ENCODE measurements at places on chromosomes 16 and 17. TPM values are rescaled to one million over a fixed set of nuclear protein-coding genes. Genes with fewer than 3 reads are reported as not detected.

FASN gene
- total RNA-seq = 15.3 TPM

DDX28 gene
- total RNA-seq = 10.0 TPM

TSPAN10 gene
- total RNA-seq = 1.4 TPM

KRT20 gene
- not detected for total RNA-seq

ASGR1 gene
- 1.3 TPM for total RNA-seq

SPATA22 gene
- total RNA-seq = 0.28 TPM

DNA sequence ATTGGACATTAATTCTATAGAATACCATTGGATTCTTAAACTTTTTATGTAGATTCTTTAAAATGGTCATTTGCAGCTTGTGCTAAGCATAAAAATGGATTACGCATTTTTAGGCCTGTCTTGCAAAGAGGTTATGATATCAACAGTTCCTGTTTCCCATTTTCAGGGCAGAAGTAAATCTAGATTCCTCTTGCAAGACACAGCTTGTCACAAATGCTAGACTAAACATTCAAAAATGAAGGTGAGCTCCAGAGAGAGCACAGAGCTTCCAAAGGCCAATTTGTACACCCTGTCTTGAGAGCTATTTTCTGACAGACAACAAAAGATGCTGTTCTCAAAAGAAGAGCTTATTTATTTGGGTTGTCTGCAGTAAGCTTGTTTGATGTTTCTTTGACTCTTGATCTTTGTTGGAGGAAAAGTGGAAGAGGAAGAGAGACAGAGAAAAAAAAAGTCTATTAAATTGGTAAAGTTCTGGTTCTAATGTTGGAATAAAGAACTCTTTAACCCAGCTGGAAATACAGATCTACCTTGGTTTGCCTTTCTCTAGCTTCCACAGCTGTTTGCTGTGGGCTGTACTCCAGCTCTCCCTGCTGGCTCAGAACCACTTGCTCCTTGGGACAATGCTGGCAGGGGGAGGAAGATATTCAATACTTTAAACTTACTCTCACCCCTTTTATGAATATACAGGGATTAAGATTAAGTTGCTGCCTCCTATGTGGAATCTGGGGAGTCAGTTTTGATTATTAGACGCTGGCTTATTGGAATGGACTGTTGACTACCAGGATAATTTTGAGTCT, 651.8 kb downstream of the CDH11 start:
- no peaks in the 10 kb centered on the region for H3K4me1 ChIP-seq
- H3K4me3 ChIP-seq = no peak overlapping the region

GRCh38 chr16:77840673-77841501, 52.5 kb downstream of the VAT1L start:
- H3K27me3 ChIP-seq = no peaks in the 10 kb centered on the region
- peak; percentile 85 for DNase-seq
- H3K27ac ChIP-seq = peak overlapping the region; percentile 57
- peaks cover 20% of the 10 kb centered on the region for H3K4me1 ChIP-seq

- H3K4me3 ChIP-seq = no peak overlapping the region
- H3K4me1 ChIP-seq = peaks cover 66% of the 10 kb centered on the region
- peak; percentile 82 for DNase-seq
- no peaks in the 10 kb centered on the region for H3K27me3 ChIP-seq
- peak overlapping the region; percentile 58 for H3K27ac ChIP-seq
Measured at GRCh38 chr17:77433385-77434135, 292.8 kb downstream of the SEC14L1 start.

DNA sequence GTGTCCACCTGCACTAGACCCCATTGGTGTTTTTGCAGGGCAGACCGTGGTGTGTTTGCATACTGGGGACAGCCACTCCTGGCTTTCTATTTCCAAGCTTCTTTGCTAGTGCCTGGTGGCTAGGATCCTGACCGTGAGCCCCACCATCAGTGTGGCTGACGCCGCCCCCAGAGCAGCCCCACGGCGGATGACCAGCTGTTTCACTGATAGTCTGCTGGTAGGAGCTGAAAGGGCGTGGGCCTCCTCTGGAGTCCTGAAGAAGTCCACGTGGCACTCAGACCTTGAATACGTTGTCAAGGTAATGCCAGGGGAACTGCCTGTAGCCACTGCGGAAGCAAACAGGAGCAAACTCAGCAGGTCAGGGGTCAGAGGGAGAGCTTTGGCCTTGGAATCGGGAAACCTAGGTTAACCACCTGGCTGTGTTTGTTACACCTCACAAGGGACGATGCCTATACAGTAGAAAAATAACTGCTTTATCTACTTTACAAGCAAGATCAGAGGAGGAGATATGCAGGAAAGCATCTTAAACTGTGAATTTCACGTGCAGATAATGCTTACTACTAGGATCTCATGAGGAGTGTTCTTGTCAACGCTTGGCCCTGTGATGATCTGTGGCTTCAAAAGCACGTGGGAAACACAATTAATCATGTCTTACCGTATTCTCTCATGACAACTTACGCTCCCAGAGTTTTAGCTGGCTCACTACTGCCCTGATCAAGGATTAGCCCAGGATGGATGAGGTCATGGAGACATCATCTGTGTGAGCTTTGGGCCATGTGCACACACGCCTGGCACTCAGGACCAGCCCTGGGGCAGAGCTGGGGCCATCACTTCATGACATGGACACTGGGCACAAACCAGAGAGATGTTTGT, 30.3 kb downstream of the ALDH3A2 start:
- no peak overlapping the region for H3K4me3 ChIP-seq
- no peak for DNase-seq
- H3K27ac ChIP-seq = no peak overlapping the region
- H3K27me3 ChIP-seq = peaks cover 6% of the 10 kb centered on the region
- no peaks in the 10 kb centered on the region for H3K36me3 ChIP-seq

DNA sequence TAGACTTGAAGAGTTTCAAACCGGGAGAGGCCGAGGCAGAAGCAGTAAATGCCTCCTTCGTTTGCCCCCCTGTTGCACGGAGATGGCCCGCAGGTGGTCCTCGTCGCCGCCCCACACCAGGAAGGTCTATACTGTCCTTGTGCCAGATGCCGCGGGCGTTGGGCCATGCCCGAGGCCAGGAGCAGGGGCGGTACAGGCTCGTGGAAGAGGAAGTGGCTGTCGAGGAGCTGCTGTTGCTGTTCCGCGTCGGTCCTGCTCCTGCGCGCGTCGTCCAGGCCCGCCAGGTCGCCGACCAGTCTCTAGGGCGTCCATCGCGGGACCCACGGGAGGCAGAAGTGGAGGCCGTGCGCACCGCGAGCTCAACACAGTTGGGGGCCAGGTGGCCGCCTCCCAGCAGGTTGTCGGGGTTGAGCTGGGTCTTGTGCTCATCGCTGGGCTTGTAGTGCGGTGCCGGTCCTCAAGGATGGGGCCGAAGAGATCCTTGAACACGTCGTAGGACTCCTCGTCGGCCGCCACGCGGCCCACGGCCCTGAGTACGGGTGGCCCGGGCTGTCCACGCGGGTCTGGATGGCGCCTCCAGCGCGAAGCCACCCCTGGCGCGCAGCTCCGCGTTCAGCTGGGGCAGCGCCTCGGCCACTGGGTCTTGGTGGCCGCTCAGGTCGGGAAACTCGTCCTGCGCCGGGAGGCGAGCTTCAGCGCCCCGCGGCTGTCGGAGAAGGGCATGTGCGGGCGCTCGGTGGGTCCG, 13.1 kb upstream of the C16orf87 start:
- peaks cover 2% of the 10 kb centered on the region for H3K4me1 ChIP-seq
- H3K27ac ChIP-seq = no peak overlapping the region
- H3K36me3 ChIP-seq = no peaks in the 10 kb centered on the region
- no peak for DNase-seq

- DNase-seq = no peak
- no peak overlapping the region for H3K27ac ChIP-seq
- H3K36me3 ChIP-seq = no peaks in the 10 kb centered on the region
- H3K4me1 ChIP-seq = no peaks in the 10 kb centered on the region
- H3K4me3 ChIP-seq = no peak overlapping the region
Measured at GRCh38 chr16:1433756-1434155, 2.9 kb downstream of the PERCC1 start.

- peaks cover 14% of the 10 kb centered on the region for H3K36me3 ChIP-seq
- H3K27ac ChIP-seq = no peak overlapping the region
- no peak for DNase-seq
- H3K27me3 ChIP-seq = no peaks in the 10 kb centered on the region
- H3K4me3 ChIP-seq = peak overlapping the region; percentile 56
- peaks cover 4% of the 10 kb centered on the region for H3K4me1 ChIP-seq
Measured at GRCh38 chr17:44346064-44346844, 1.2 kb downstream of the GRN start.

DNA sequence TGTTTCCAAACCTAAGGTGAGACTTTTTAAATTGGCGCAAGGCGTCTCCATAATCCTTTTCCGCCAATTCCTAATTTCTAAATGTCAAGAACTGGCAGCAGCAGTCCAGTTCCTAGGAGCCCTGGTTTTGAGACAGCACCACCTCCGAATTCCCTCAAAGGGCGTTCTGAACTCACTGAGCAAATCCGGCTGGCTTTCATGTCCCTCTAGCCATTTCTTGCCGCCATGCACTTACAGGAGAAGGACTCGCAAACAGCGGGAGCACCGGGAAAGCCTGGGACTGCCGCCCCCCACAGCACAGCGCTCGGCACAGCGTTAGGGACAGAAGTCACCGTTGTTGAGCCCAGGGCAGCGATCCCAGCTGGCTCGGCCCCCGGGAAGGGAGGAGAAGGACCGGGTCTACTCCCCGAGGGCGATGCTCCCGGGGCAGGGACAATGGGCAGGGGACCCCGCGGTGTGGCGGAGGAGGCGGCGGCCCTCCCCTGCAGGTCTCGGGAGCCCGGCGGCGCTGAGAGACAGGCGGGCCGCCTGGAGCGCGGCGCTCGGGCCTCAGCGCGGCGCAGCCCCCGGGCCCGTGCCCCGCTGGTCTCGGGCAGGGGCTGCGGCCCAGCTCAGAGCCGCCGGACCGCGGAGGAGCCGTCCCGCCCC, 545 bp downstream of the ARHGAP17 start:
- DNase-seq = peak; percentile 48
- no peaks in the 10 kb centered on the region for H3K27me3 ChIP-seq
- H3K36me3 ChIP-seq = peaks cover 2% of the 10 kb centered on the region
- peak overlapping the region; percentile 98 for H3K27ac ChIP-seq
- peak overlapping the region; percentile 90 for H3K4me3 ChIP-seq
- peaks cover 24% of the 10 kb centered on the region for H3K4me1 ChIP-seq

DNA sequence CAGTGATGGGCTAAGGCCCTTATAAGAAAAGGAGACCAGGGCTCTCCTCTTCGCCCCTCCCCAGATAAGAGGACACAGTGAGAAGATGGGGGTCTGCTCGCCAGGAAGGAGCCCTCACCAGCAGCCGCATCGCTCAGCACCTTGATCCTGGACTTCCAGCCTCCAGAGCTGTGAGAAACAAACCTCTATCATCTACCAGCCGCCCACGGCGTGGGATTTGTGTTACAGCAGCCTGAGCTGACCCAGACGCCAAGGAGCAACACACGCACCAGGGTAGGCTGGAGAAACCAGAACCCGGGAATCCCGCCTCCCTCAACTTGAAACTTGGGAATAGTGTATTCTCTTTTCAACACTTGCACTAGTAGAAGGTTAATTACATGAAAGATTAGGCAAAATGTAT, 4.2 kb upstream of the ZG16B start:
- no peaks in the 10 kb centered on the region for H3K36me3 ChIP-seq
- no peaks in the 10 kb centered on the region for H3K4me1 ChIP-seq
- no peak overlapping the region for H3K27ac ChIP-seq
- no peak overlapping the region for H3K4me3 ChIP-seq

DNA sequence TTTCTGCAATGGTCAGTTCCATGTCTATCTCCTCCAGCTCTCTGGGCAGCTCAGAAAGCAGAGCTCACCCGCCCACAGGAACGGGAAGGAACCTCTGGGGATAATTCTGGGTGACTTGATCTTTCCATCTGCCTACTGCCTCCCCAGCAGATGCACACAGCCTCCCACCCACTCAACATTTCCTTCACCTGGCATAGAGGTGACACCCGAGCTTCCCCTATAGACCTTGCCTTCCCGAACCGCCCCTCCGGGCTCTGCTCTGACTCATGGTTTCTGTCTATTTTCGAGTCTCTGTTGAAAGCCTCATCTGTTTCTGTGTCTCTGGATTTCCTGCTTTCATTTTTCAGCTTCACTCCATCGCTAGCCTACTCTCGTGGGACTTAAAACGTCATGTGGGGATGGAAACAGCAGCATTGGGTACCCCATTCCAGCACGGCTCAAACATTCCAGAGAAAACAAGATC, 11.4 kb downstream of the GGA3 start:
- H3K36me3 ChIP-seq = peaks cover 14% of the 10 kb centered on the region
- H3K4me1 ChIP-seq = peaks cover 3% of the 10 kb centered on the region
- no peaks in the 10 kb centered on the region for H3K27me3 ChIP-seq
- no peak overlapping the region for H3K4me3 ChIP-seq

DNA sequence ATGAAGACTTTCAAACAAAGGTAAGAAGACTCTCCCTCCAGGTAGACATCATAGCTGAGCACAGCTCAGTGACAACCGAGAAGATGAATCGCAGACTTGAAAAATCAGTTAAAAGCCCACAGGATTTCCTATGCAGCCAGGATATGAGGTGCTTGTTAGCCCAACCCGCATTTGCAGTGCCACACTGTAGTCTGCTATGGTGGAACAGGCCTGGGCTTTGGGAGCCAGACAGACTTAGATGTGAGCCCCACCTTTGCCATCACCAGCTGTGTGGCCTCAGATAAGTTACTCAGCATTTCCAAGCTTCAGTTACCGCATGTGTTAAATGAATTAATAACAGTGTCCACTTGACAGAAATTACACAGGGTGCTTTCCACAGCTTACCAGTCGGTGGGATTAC, 204.4 kb upstream of the HS3ST3A1 start:
- no peak for DNase-seq
- no peak overlapping the region for H3K4me3 ChIP-seq
- H3K27me3 ChIP-seq = peaks cover 3% of the 10 kb centered on the region
- H3K27ac ChIP-seq = no peak overlapping the region
- no peaks in the 10 kb centered on the region for H3K36me3 ChIP-seq
- H3K4me1 ChIP-seq = no peaks in the 10 kb centered on the region

GRCh38 chr17:58121925-58122324, 26.3 kb upstream of the OR4D1 start:
- no peaks in the 10 kb centered on the region for H3K36me3 ChIP-seq
- H3K27me3 ChIP-seq = no peaks in the 10 kb centered on the region
- no peaks in the 10 kb centered on the region for H3K4me1 ChIP-seq
- no peak overlapping the region for H3K27ac ChIP-seq
- H3K4me3 ChIP-seq = no peak overlapping the region

- no peaks in the 10 kb centered on the region for H3K27me3 ChIP-seq
- peaks cover 32% of the 10 kb centered on the region for H3K36me3 ChIP-seq
- H3K4me3 ChIP-seq = no peak overlapping the region
- peaks cover 2% of the 10 kb centered on the region for H3K4me1 ChIP-seq
- DNase-seq = no peak
- no peak overlapping the region for H3K27ac ChIP-seq
Measured at GRCh38 chr17:78053777-78054468, 74.6 kb downstream of the TMC6 start.

- no peaks in the 10 kb centered on the region for H3K4me1 ChIP-seq
- H3K4me3 ChIP-seq = no peak overlapping the region
- no peaks in the 10 kb centered on the region for H3K36me3 ChIP-seq
- H3K27ac ChIP-seq = no peak overlapping the region
- H3K27me3 ChIP-seq = no peaks in the 10 kb centered on the region
- DNase-seq = no peak
Measured at GRCh38 chr17:21094298-21094704, 32.5 kb upstream of the DHRS7B start.

All from IMR-90 (cell line).